ENCODE measurements at places on chromosomes 7 and 10. TPM values are rescaled to one million over a fixed set of nuclear protein-coding genes. Genes with fewer than 3 reads are reported as not detected.
A peak's percentile ranks its signal among the peaks of the same experiment; 100 is the strongest.

DNA sequence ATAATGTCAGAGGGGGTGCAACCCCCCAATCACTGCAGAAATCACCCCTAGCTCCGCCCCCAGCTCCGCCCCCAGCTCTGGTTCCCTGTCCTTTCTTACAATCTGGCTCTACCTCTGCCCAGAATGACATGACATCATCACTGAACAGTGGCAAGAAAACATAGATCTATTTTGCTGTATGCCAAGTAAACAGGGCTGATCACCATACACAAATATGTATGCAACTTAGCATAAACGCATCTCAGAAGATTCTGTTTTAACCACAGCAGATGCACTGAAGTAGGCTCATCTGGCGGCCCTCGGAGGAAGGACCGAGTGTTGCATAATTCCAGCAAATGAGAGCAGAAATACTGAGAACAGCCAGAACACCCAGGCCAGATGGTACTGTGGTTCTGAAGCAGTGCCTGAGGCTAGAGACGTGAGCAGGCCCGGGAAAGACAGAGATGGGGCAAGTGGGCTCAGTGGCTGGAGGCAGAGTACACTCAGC, 293.3 kb upstream of the KLF14 start:
- no peak for DNase-seq

DNA sequence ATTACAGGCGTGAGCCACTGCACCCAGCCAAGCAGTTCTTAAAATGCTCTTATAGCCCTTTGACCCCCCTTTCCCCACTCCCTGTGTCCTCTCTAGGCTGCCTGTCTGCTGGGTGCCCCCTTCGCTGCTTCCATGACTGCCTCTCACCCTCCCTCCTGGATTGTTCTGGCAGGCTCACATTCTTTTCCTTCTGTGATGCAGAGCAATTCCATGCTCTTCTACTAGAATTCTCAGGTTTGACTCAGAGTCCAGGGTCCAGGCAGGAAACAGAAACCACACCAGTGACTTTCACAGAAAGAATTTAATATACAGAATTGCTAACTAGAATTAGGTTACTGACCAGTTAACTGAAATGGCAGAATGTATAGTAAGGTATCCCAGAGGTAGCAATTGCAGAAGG, 244.8 kb downstream of the BAMBI start:
- DNase-seq = peak; percentile 13

- no peak for DNase-seq
Observed at GRCh38 chr7:8185926-8186683, 75.9 kb downstream of the ICA1 start.

GRCh38 chr7:157905651-157906461, 569.1 kb downstream of the DNAJB6 start:
- DNase-seq = no peak

Gene SYNPO2L
- total RNA-seq = not detected

Gene FAM171A1
- 20.6 TPM for total RNA-seq

DNA sequence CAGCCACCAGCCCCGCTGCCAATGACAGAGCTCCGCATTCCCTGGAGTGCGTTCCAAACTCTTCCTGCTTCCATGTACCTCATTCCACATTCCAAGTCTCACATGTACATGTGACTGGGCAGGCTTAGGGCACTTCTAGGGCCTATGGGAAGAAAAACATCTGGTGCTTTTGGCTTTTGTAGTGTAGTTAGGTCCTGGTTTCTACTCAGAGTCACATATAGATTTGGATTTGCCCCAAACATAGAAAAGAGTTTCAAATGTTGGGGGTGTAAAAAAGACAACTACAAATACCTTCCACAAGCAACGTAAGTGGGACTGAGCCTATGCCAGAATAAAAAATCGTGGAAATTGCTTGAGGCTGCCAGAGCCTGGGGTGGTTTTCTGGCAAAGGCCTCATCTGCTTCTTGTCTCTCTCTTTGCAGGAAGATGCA, 84.1 kb downstream of the ZNF467 start:
- DNase-seq = no peak

Gene CLDN15
- total RNA-seq = 4.9 TPM

Gene GAD2
- not detected for total RNA-seq

GRCh38 chr10:28823501-28824075, 146.3 kb downstream of the BAMBI start:
- no peak for DNase-seq

Gene GSTO2
- total RNA-seq = 0.06 TPM

Gene PTPN20
- not detected for total RNA-seq

- DNase-seq = peak; percentile 58
Observed at GRCh38 chr10:3172081-3172445, 519 bp downstream of the PITRM1 start.

DNA sequence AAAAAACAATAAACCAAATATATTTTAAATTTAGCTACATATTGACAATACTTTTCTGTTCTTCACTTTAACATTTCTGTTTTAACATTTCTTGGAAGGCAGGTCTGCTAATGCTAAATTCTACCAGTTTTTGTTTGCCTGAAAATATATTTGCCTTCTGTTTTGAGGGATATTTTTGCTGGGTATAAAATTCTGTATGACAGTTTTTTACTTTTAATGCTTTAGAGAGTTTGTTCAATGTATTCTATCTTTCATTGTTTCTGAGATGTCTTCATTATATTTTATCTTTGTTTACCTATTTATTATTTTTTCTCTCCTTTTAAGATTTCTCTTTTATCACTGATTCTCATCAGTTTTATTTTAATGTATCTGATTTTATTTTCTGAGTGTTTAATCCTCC, 409.2 kb upstream of the DPP6 start:
- no peak for DNase-seq

Gene CLDN12
- 23.3 TPM for total RNA-seq

- no peak for DNase-seq
Observed at GRCh38 chr7:104136561-104136960, 71.3 kb downstream of the ORC5 start.

Gene CBX3
- 495 TPM for total RNA-seq

- peak; percentile 41 for DNase-seq
Observed at GRCh38 chr10:122056431-122057094, 67.6 kb downstream of the TACC2 start.

DNA sequence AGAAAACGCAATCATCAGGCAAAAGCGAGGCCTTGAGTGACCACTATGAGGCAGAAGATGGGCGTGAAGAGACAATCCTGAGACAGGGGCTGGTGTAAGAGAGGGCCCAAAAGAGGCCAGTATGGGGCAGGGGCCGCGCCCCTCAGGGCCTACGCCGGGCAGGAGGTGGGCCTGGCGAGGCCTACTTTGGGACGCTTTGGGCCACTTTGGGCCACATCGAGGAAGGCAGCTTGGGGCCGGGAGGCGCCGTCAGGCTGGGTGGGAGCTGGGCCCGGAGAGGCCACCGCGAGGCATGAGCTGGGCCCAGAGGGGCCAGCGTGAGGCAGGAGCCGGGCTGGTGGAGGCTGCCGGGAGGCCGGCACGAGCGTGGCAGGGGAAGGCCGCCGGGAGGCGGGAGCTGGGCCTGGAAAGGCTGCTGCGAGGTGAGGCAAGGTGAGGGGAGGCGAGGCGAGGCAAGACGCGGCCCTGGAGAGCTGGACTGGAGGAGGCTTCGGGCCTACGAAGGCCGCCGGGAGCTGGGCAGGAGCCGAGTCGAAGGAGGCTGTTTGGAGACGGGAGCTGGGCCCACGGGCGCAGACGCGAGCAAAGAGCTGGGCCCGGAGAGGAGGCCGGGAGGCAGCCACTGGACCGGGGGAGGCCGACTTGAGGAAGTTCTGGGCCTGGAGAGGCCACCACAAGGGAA, 171.3 kb downstream of the TPST1 start:
- DNase-seq = no peak

DNA sequence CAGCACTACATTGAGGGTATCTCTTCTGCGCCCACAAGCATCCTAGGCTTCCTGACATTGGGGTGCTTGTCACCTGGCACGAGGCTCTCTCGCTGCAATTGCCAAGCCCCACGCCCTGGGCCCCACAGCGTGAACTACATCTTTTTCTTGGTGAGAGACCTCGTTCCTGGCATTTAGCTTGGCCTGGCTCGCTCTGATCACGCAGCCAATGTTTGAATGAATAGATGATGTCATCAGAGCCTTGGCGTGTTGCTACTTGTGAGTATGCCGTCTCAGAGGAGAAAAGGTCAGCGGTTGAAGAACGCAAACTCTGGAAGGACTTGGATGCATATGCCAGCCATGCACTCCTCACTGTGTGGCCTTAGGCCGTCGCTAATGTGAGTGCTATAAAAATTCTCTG, 150.2 kb upstream of the AUTS2 start:
- no peak for DNase-seq

DNA sequence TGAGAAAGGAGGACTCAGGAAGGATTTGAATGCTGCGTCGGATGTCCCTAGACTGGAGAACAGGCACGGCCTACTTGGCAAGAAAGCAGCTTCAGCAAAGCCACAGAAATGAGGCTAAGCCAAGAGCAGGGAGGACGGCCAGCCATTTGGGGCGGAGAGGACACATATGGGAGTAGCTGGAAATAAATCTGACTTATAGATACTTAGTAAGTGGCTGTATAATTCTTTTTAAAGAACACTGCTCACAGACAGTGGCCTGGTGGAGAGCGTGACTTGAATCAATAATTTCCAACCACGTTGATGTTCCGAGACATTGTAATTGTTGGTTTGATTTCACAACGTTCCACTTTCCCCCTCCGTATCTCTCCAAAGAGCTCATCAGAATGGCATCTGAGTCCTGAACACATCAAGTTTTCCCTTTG, 67.7 kb upstream of the JCAD start:
- DNase-seq = no peak

DNA sequence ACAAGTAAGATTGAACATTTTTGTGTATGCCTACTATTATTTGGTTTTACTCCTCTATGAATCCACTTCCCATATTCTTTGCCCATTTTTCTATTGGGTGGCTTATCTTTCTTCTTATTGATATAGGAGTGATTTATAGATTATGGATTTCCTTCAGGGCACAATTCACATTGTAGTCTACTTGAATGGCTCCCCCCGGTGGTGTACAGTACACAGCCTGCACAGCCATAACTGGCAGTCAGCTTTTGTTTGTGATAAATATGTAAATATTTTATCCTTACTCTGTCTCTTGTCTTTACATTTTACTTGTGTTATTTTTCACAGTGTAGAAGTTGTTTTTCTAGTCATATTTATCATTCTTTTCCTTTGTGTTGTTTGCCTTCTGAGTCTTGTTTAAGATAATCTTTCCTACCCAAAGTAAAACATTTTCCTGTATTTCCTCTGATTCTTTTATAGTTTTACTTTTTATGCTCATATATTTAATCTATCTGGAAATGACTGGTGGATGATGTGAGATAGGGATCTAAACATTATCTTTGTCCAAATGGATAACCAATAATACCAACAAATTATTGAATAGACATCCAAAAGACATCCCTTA, 23.9 kb upstream of the CALD1 start:
- DNase-seq = peak; percentile 37

GRCh38 chr7:53070883-53071282, 35.5 kb downstream of the POM121L12 start:
- no peak for DNase-seq

Gene ARPC1A
- total RNA-seq = 326 TPM

Gene SSC4D
- total RNA-seq = 2.5 TPM

Gene LRIT1
- total RNA-seq = not detected

DNA sequence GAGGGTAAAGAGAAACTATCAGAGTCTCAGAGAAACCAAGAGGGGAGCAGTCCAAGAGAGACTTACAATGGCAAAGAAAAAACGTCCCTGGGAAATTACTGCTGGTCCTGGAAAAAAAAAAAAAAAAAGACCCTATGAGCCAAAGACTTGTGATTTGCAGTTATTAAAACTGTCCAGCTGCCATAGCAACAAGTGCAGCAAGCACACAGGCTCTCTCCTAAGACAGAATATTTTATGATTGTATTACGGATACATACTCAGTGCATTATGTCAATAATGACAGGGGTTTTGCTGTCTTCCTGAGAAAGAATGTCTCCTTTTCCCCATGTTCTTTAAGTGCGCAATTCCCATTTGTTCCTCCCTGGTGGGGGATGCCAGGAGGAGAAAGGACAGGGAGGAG, 178.5 kb downstream of the GPAM start:
- no peak for DNase-seq

DNA sequence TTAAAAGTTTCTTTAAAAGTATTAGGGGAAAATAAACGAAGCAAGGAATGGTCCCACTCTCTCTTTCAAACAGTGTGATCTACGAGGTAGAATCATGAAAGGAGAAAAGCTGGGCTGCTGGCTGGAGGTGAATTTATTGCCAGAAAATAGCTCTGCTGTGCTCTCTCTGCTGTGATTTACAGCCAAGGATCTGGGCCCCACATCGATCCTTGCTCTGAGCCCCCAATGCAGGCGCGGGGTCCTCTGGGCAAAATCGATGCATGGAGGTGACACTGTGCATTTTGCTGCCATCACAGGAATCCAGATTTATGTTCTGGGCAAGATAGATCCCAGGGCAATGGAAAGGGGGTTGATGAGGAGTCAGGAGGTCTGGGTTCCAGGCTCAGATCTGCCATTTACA, 91.0 kb upstream of the GPR26 start:
- no peak for DNase-seq

DNA sequence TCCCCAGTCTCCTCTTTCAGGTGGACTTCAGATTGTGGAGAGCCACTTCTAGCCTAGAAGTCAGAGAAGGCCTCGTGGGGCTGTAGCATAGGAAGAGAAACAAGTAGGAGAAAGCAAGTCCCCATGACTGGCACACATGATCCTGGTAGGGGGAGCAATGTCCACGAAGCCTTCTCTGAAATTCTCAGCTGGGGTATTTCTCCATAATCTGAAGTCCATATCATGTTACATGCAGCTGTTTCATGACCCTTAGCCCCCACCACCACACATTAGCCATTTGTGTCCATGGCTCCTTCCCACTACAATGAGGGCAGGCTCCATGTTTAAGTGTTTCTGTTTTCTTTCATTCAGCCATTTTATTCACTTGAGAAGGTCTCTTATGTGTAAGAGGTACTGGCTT, 43.2 kb downstream of the LAMB4 start:
- no peak for DNase-seq

Gene OPN4
- total RNA-seq = not detected

Gene VWA2
- not detected for total RNA-seq

DNA sequence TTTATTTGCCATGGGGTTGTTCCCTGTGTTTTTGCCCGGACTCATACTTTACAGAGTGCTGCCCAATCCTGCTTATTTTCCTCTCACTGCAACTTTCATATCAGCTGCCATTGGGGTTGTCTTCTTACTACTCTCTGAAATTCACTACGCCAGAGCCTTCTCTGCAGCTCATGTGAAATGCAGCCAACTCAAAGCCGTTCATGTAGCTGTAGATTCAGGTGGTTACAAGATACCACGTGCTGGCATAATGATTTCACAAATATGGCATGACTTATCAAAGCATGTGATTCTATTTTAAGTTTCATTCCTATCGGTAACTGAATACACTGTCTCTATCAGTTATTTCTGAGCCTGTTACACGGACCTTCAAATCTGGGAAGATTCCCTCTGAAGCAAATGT, 130.3 kb upstream of the WNT16 start:
- DNase-seq = no peak

GRCh38 chr7:5177060-5177459, 13.0 kb upstream of the WIPI2 start:
- DNase-seq = peak; percentile 80

Gene TMEM196
- not detected for total RNA-seq

Gene GIMAP8
- not detected for total RNA-seq

DNA sequence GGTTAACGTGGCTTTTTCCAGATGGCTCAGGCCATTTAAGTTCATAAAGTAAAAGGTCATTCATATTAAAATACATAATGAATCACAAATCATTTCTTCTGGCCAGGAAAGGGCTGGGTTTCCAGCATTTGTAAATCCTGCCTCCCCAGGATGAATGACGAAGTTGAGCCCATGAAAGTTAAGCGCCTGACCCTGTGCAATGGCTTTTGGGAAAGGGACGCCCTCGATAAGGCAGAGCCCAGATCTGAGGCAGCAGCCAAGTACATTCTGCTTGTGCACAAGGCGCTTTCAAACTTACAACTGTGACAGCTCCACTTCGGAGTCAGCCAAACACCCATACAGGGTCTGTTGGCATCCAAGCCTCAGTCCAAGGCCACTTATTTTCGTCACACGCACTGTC, 2.8 kb downstream of the GIMAP6 start:
- DNase-seq = no peak
